ENCODE measurements at places on chromosomes 6 and 20.

DNA sequence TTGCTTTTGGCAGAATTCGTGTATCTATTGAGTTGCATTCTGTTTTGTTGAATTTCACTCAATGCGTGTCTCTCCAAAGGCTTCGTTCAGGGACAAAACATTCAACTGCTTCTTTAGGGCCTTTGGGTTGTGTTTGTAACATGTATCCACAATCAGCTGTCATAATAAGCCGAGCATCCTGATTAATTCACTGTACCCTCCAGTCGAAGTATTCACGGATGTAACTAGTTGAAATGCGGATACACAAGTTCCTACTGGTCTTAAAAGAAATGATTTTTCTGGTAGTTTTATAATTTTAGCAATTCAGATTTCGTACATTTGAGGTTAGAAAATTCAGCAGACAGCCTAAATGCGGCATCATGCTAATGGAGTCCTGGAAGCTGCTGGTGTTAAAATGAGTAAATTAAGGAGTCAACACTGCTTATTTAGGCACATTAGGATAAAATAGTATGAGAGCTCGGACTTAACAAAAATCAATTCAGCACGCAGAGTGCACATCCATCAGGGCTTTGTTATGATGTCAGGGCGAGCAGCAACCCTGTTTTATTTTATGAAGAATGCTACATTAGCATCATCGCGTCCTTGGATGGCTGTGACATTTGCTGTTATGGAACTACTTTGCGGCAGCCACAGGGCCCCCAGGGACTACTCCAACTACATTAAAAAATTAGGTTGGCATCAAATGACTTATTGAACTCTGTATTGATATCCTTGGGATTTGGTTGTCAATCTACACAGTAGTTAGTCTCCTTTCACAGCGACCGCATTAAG is 489.3 kb upstream of the FLRT3 start:
- no peak for DNase-seq

DNA sequence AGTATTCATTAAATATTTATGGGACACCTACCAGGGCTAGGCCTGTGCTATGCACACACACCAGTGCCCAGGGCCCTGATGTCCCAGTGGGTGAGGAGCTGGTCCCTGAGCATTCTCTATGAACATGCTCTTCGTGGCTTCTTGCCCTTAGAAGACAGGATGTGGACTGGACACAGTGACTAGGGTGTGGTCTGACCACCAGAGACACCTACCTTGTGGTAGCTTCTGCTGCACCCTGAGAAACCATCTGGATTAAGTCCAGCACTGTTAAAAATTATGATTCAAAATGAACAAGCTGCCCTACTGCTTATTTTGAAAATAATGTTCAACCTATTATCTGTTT is 112.9 kb upstream of the RPS6KA2 start:
- no peak for DNase-seq

DNA sequence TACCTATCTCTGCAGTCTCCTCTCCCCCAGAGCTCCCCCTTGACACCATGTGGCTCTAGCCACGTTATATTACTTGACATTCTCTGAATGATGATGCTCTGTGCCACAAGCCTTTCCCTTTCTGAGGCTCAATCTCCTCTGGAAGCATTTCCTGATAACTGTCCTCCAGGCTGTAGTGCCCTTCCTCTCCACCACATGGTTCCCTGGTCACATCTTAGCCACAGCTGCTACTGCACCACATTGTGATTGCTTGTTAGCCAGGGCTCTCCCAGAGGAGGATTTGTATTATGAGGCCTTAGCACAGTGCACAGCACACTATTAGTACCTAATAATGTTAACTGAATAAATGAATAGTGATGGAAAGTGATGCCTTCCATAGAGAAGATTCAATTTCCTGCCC is 63.9 kb upstream of the RCAN2 start:
- DNase-seq, result no peak

DNA sequence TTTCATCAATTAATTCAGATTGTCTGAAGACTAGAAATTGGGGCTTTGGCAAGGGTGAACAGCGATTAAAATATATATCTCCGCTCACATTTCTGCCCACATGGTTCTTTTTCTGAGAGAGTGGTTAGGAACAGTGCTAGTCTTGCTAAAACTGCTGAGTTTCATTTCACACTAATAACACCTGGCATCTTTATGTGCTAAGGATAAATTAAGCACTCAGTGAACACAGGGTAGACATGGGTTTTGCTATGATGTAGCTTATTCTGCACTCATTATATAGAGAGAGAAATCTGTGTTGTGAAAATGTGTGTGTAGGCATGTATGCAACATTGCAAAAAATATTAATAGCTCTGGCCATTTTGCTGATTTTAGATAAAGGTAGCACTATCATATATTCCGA is 623.4 kb upstream of the FLRT3 start:
- DNase-seq, result no peak

DNA sequence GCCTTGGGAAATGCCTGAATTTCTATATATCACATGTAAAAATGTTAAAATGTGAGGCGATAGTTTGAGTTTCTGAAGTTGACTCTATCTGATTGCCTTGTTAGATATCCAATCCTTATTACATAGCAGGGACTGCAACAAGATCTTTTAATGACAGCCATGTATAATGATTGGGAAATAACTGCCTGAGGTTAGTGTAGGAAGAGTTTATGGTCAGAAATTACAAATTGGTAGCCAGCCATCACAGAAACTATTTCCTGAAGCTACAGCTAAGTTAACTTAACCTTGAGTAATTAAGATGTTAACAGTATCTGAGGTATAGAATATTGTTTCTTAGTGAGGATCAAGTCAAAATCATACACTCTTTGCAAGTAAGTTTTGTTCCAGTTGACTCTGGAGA is 41.0 kb downstream of the AKIRIN2 start:
- no peak for DNase-seq

- DNase-seq, result no peak
These were observed 151.6 kb upstream of the PTPRK start for GRCh38 chr6:128672023-128672422.

- no peak for DNase-seq
These were observed 42.4 kb upstream of the ECHDC1 start for GRCh38 chr6:127385668-127386430.

GRCh38 chr6:2502096-2502997 is 248.4 kb downstream of the MYLK4 start:
- no peak for DNase-seq

- no peak for DNase-seq
These were observed 15.1 kb upstream of the ZSCAN9 start for GRCh38 chr6:28209753-28210535.

DNA sequence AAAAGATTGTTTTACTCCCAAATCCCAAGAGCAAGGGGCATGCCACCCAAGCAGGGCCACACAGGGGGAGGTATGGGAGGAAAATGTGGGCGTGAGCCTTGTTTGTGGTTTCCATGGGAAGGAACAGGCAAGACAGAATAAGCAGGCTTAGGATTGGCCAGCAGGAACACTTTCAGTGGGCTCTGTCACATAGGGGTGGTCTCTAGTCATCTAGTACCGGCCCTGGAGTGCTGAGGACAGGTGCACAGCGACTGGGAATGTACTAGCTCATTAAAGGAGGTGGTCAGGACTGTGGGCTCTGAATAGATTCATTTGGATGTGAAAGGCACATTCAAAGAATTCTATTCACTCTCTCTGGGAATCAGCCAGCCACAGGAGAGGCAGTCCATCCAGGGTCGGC is 175.6 kb downstream of the TBC1D7 start:
- DNase-seq, result peak; percentile 81

Measured in ecto neural progenitor cell (in vitro differentiated cells).